Nephron progenitor cell (in vitro differentiated cells): ENCODE measurements at places on chromosomes 4 and X.
A peak's percentile ranks its signal among the peaks of the same experiment; 100 is the strongest.

DNA sequence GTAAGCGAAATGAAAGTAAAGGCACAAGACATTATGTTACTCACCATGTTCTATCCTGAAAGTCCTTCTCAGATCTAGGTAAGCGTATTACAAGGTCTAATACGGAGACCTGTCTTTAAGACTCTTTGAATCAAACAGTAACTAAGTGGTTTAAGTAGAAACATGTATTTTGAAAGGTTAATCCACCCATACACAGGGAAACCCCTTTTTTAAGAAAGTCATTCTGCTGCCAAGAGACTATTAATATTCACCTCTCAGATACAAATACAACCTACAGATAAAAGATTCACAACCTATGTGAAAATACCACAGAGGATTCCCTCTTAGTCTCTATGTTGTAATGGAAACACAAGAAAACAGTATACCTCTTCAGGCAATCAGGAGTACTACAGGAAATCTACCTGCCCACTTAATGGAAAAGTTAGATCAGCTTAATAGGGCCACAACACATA lies 63.2 kb upstream of the TNIP3 start:
- no peak for DNase-seq

- no peak for DNase-seq
Measured at GRCh38 chr4:119103263-119103662, 32.4 kb upstream of the MYOZ2 start.

DNA sequence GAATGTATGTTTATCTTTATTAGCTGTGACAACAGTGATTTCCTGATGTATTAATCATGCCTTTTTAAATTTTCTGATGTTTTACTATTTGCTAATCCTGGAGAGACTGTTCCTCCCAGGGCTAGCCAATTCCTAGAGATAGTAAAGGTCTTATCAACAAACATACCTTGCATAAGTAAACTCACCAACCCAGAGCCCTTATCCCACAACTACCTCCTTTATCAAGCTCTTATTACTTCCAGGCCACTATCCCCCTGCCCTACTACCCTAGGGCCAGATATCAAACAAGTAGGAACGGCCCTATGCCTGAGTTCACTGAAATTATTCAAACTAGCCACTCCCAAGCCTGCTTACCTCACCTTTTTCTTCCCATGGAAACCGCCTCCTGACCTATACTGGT lies 58.2 kb upstream of the NPNT start:
- no peak for DNase-seq

GRCh38 chrX:118360429-118361125 lies 14.7 kb downstream of the WDR44 start:
- no peak for DNase-seq

DNA sequence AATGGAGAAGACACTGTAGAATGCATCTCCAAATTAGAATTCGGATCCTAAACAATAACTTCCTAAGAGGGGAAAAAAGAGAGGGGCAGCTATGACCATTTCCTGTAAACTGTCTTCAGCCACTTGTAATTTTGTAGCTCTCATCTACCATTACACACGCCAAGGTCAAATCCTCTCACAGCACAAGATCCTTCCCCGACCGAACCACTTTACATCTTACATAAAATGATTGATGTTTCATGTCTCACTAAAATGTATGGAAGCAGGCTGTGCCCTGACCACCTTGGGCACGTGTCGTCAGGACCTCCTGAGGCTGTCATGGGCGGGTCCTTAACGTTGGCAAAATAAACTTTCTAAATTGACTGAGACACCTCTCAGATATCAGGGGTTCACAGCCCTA lies 24.1 kb upstream of the PBDC1 start:
- DNase-seq = peak; percentile 20

DNA sequence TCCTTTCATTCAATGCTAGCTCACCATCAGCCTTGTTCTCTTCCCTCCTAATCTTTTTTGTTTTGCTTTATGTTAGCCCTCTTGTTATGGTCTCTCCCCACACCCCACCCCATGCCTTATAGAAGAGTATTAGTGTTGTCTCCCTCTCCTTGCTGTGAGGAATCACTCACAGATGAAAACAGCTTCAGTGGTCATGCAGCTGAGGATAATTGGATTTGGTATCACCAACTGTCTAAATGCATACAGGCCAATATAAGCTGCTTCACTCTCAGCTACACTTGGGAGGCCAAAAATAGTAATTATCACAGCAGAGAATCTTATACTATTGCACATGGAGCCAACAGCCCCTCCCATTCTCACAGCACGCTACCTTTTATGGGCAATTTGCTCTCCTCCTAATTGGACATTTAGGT lies 494.6 kb upstream of the FAM241A start:
- DNase-seq = no peak

- peak; percentile 13 for DNase-seq
Measured at GRCh38 chrX:134542485-134542884, 82.5 kb downstream of the HPRT1 start.

GRCh38 chr4:85968945-85969819 lies 390.7 kb downstream of the MAPK10 start:
- peak; percentile 10 for DNase-seq

- DNase-seq = no peak
Measured at GRCh38 chr4:168197926-168198325, 105.6 kb downstream of the ANXA10 start.

- DNase-seq = no peak
Measured at GRCh38 chr4:124459941-124460310, 252.6 kb downstream of the ANKRD50 start.

DNA sequence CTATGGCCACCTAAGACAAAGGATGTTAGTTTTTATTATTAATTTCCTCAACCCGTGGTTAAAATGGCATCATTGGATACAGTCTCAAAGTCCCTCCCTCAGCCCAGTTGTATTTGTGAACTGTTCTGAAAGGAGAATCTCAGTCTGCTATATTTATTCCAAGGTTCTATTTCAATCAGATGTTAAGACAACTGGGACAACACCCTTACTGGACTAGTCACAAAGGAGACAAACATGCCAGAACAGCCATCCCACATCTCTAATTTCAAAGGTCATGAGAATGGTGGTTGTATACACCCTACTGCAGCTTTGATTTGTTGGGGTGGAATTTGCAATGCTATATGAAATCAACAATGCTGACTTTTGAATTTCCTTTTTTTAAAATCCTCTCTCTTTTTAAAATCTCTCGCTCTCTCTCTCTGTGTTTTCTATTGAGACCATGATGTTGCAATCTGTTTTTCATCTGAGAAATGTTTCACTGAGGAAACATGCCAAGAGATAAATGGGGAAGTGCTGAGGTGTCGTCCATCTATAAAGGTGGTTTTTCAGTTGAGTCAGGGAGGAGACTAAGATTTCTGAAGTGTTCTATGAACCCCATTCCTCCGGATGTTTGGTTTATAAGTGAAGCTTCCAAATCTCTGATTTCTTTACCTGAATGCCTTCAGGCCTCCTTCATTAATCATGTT lies 201.5 kb upstream of the GATB start:
- DNase-seq = no peak

DNA sequence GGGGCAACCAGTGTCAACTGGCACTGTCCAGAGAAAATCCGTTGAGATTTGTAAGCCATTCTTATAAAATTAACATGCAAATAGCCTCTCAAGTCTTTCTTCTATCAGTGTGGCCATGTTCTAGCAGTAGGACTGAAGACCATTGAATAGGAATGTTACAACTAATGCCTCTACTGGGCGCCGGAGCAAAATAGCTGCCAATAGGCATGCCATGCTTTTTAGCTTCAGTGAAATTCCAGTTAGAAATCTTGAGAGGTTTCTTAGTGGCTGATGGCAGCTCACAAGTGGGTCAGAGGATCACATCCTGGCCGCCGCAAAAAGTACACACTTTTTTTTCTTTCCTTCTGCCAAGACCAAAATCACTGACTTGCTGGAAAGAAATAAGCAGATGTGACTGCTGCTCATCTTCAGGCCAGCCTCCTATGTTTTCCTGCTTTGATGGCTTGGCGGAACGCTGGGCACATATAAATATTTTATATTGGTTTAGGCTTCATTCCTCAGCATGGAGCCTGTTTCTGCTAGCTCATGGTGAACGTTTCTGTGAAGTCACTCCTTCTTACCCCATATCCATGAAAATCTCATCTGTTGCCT lies 293.1 kb downstream of the TENM3 start:
- DNase-seq = no peak

DNA sequence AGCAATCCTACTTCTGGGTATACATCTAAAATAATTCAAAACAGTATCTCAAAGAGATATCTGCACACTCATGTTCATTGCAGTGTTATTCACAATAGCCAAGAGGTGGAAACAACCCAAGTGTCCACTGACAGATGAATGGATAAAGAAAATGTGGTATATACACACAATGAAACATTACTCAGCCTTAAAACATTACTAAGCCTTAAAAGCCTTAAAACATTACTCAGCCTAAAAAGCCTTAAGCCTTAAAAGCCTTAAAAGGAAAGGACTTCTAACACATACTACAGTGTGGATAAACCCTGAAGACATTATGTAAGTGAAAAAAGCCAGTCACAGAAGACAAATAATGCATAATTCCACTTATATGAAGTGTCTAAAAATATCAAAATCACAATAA lies 40.3 kb upstream of the TFDP3 start:
- no peak for DNase-seq

- no peak for DNase-seq
Measured at GRCh38 chr4:89860971-89861370, 24.0 kb upstream of the SNCA start.
